Parietal lobe (tissue), 2 donors: ENCODE measurements at places on chromosomes 11 and 22. TPM values are rescaled to one million over a fixed set of nuclear protein-coding genes. Genes with fewer than 3 reads are reported as not detected.

Gene PHLDA2
- total RNA-seq, result not detected

Gene MSANTD4
- total RNA-seq, result 68.9 TPM

Gene GNAZ
- total RNA-seq, result 175 TPM

Gene PGA5
- total RNA-seq, result not detected

Gene AIFM3
- total RNA-seq, result 4.7 TPM

Gene SOX6
- 68.9 TPM for total RNA-seq

Gene RFPL3
- not detected for total RNA-seq
